Placental epithelial cell (primary cell): ENCODE measurements at places on chromosomes 2 and 18. TPM values are rescaled to one million over a fixed set of nuclear protein-coding genes. Genes with fewer than 3 reads are reported as not detected.

TXNDC2 gene
- not detected in 2 replicates for total RNA-seq

FOSL2 gene
- 118 and 224 TPM in 2 replicates for total RNA-seq

EVX2 gene
- total RNA-seq, result not detected in 2 replicates

CKAP2L gene
- 3.1 and 4.9 TPM in 2 replicates for total RNA-seq

TLX2 gene
- total RNA-seq, result not detected in 2 replicates

RAB31 gene
- total RNA-seq, result 34.2 and 43.6 TPM in 2 replicates

TUBA4B gene
- not detected in 2 replicates for total RNA-seq

PSMA8 gene
- total RNA-seq, result 1.4 TPM in 1 of 2 replicates, not detected in the other

TMEM37 gene
- total RNA-seq, result under 0.01 and 0.11 TPM in 2 replicates

SIX3 gene
- total RNA-seq, result not detected in 2 replicates

SLC14A1 gene
- 0.65 TPM in 1 of 2 replicates, not detected in the other for total RNA-seq

CDKL4 gene
- total RNA-seq, result 0.39 and 0.54 TPM in 2 replicates

EPB41L3 gene
- 89.9 and 122 TPM in 2 replicates for total RNA-seq

ZC3H8 gene
- total RNA-seq, result 3.9 and 9.4 TPM in 2 replicates

CDH2 gene
- 10.3 and 16.5 TPM in 2 replicates for total RNA-seq

ELMOD3 gene
- 15.9 and 25.5 TPM in 2 replicates for total RNA-seq

M1AP gene
- total RNA-seq, result 0.39 and 0.43 TPM in 2 replicates

PLB1 gene
- 0.98 and 4.7 TPM in 2 replicates for total RNA-seq

IL18R1 gene
- total RNA-seq, result 1.7 and 4.3 TPM in 2 replicates

AMMECR1L gene
- total RNA-seq, result 13.3 and 22.0 TPM in 2 replicates

TMEM163 gene
- not detected in 2 replicates for total RNA-seq

KIDINS220 gene
- 65.4 and 88.7 TPM in 2 replicates for total RNA-seq

OTX1 gene
- total RNA-seq, result 0.33 TPM in 1 of 2 replicates, not detected in the other

NR4A2 gene
- total RNA-seq, result under 0.01 and 0.43 TPM in 2 replicates

TMEM247 gene
- not detected in 2 replicates for total RNA-seq

TRIM43B gene
- total RNA-seq, result not detected in 2 replicates

CFC1 gene
- total RNA-seq, result not detected in 2 replicates

DPYSL5 gene
- not detected in 2 replicates for total RNA-seq

COLEC11 gene
- 0.39 TPM in 1 of 2 replicates, not detected in the other for total RNA-seq

MC5R gene
- not detected in 2 replicates for total RNA-seq

CHN1 gene
- total RNA-seq, result 1.2 and 2.1 TPM in 2 replicates

L3MBTL4 gene
- total RNA-seq, result 2.0 and 15.3 TPM in 2 replicates

ALPG gene
- under 0.01 TPM in 1 of 2 replicates, not detected in the other for total RNA-seq

NMUR1 gene
- not detected in 2 replicates for total RNA-seq

FAM136A gene
- total RNA-seq, result 16.5 and 21.5 TPM in 2 replicates

CERKL gene
- total RNA-seq, result 0.33 TPM in 1 of 2 replicates, not detected in the other

DSC2 gene
- total RNA-seq, result 69.5 and 81.7 TPM in 2 replicates

PROM2 gene
- total RNA-seq, result 101 and 124 TPM in 2 replicates

CD226 gene
- total RNA-seq, result under 0.01 and 0.11 TPM in 2 replicates

SLC23A3 gene
- total RNA-seq, result 0.54 and 2.0 TPM in 2 replicates

MTCL1 gene
- total RNA-seq, result 49.2 and 50.6 TPM in 2 replicates

DSG1 gene
- 1.2 and 2.9 TPM in 2 replicates for total RNA-seq

GPR45 gene
- 0.33 TPM in 1 of 2 replicates, not detected in the other for total RNA-seq

SERPINB10 gene
- not detected in 2 replicates for total RNA-seq

C1QL2 gene
- total RNA-seq, result not detected in 2 replicates

GLI2 gene
- total RNA-seq, result 0.39 and 1.1 TPM in 2 replicates

ZNF804A gene
- total RNA-seq, result under 0.01 and 0.22 TPM in 2 replicates
